Smooth muscle cell of the brain vasculature (primary cell): ENCODE measurements at places on chromosomes 16 and 17.

- no peak for DNase-seq
These were observed 2.1 kb downstream of the FOXF1 start for GRCh38 chr16:86512301-86512859.

GRCh38 chr17:59842901-59843652, 49.7 kb downstream of the TUBD1 start:
- no peak for DNase-seq

DNA sequence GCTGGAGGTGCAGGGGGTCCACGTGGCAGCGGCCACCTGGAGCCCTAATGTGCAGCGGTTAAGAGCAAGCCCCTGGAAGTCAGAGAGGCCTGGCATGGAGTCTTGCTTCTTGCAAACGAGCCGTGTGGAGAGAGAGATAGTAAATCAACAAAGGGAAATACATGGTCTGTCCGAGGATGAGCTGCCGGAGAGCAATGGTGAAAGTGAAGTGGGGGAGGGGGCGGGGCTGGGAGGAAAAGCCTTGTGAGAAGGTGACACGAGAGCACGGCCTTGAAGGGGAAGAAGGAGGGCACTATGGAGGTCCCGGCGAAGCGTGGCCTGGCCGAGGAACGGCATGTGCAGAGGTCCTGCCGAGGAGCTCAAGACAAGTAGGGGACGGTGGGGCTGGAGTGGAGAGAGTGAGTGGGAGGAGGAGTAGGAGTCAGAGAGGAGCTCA, 6.0 kb upstream of the SERPINF1 start:
- DNase-seq: no peak

DNA sequence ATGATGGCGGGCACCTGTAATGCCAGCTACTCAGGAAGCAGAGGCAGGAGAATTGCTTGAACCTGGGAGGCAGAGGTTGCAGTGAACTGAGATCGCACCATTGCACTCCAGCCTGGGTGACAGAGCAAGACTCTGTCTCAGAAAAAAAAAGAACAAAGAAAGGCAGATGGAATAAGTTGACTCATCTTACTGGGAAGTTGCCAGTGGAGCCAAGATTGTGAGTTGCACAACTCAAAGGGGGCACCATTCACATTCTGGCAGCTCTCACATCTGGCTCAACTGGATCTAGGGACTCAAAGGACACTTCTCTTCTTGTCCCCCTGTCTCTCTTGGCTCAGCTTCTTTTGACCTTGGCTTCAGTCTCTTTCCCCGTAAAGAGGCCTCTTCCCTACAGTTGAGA, 53.7 kb upstream of the ETV4 start:
- DNase-seq: no peak

- no peak for DNase-seq
These were observed 46.4 kb downstream of the SLC47A1 start for GRCh38 chr17:19579867-19580565.

DNA sequence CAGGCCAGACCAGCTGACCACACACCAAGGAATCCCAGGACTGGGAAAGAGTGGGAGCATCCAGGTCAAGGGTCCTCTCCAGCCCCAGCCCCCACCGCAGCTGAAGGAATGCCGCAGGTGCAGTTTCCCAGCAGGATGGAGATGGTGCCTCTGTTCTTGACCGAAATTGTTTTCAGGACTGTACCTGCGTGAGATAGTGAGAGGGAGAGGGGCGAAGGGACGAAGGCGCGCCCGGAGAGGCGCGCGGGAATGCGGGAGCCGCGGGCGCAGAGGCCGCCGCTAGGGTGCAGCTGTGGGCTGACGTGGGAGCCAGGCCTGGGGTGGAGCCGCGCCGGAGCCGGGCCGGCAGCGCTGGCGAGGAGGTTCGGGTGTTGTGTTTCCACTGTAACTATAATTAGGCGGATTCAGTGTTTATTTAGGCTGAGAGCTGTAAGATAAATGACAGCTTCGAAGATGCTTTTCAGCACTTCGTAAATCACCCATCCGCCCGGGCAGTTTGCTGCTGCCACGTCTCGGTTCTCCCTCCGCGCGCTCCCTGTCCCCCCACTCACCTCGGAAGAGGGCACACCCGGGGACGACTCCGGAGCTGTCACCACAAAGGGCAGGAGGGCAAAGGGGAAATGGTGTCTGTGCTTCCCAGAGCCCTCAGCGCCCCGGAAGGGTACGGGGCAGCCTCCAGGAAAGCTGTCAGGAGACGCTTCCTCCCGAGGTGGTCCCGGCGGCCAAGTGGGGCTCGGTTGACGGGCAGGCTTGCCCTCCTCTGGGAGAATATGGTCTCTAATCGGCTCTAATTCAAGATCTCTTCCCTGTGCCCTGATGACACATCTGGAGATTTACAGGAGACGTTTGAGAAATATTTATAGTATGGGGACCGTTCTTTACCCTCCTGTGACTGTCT, 38.2 kb downstream of the HOXB1 start:
- no peak for DNase-seq

DNA sequence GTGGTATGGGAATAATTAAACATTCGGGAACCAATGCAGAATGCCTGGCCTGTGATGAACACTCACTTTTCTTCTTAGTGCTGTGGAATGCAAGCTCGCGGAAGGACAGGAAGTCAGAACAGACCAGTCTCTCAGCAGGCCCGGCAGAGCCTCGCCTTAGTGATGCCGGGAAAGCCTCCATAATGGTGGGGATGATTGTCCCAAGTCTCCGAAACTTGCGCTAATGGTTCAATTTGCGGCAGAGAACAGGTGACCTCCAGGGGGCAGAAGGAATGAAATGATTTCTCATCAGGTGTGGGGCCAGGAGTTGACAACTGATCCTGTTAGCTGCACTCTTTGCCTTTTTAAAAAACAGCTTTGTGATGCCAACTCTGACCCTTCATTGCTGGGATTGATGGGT, 170.6 kb downstream of the GSG1L start:
- no peak for DNase-seq

GRCh38 chr16:75235721-75236193, 15.7 kb downstream of the BCAR1 start:
- DNase-seq: no peak

DNA sequence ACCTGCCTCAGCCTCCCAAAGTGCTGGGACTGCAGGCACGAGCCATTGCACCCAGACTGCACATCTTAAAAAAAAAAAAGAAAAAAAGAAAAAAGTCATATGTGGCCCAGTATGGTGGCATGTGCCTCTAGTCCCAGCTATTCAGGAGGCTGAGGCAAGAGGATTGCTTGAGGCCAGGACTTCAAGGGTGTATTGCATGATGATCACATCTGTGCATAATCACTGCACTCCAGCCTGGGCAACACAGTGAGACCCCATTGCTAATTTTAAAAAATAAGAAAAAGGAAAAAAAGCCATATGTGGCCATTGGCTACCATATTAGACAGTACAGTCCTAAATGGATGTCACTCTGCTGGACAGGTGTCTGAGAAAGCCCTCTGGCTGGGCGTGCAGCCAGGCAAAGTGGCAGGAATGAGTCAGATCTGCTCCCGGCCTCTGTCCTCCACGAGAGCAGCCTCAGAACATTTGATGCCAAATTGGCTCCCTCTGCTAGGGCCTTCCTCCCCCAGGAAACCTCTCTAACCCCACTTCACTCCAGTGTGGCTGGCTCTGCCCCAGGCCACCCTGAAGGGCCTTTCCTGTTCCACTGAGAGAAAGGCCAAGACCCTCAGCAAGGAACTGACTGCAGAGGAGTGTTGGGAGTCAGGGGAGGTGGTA, 14.7 kb downstream of the CA7 start:
- no peak for DNase-seq

- DNase-seq: no peak
These were observed 1.7 kb downstream of the ARHGAP27 start for GRCh38 chr17:45430738-45431530.

- no peak for DNase-seq
These were observed 178.9 kb downstream of the TMEM132E start for GRCh38 chr17:34758316-34758715.

- no peak for DNase-seq
These were observed at the start of gene RAB26 for GRCh38 chr16:2147981-2148671. Gene RAB26, plus strand, starts transcription at chr16:2148625. Its CDS starts 159 bp downstream, at chr16:2148784.

- DNase-seq: no peak
These were observed 27.7 kb upstream of the CHMP6 start for GRCh38 chr17:80963812-80964543.

- DNase-seq: no peak
These were observed 27.6 kb upstream of the RBBP6 start for GRCh38 chr16:24511792-24512191.

DNA sequence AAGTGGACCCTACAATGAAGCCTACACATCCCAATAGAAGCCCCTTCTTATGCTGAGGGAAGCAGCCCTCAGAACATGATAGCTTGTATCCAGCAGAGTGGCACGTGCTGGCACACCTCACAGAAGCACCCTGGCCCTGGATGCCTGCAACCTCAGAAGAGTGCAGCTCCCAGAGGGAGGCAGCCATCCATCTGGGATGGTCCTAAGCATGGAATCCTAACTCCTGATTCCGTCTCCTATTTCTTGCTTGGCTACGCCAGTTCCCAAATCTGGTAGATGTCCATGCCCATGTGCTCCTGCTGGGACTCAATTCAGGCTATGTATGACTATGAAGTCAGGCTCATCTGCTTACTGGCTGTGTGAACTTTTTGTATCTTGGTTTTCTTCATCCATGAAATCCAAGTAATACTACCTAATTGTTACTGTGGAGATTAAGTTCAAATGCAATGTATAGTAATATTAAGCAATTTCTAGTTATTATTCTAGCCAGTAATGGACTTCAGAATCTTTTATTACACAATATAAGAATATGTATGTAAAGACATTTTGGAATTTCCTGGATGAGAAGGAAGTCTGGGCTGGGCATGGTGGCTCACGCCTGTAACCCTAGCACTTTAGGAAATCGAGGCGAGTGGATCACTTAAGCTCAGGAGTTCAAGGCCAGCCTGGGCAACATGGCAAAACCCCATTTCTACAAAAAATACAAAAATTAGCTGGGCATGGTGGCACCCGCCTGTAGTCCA, 32.4 kb downstream of the SIAH1 start:
- DNase-seq: no peak

DNA sequence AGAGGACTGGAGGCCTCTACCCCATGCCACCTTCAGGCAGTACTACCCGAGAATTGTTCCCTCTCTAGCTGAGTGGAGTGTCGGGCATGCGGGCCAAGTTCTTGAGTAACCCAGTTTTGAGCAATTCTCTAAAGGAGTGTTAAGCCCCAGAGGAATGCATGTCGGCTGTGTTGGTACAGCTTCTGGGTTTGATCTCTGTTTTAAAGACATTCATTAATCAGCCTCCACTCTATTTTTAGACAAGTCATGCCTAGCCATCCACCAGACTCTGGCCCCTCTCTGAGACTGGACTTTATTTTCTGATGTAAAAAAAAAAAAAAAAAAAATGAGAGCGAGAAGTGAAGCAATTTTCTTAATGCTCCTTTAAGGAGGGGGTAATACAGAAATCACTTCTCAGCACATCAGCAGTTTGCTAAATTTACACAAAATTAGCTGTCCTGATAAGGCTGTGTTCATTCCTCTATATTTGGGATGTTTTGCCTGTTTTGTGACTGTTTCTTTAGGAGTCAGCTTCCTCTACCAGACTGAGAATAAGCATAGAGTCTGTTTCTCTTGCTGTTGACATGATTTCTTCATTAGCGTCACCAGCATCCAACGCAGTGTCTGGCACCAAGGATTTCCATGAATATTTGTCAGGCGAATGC, 88.7 kb downstream of the AXIN2 start:
- no peak for DNase-seq

DNA sequence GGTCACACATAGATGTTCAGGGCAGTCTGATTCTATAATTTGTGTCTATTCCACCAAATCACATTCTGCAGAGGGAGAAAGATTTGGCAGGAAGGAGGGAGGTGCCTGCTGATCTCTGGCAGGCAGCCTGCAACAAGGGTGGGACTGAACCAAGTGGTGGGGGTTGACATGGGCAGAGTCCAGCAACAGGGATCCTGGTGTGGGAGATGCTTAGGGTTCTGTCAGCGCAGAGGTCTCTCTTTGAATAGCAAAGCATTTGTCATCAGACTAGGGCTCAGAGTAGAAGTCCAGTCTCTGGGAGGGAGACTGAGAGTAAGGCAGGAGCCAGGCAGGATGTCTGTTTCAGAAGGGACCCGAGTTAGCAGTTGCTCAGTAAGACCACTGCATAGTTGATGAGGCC, 94.6 kb downstream of the UTP18 start:
- no peak for DNase-seq

- DNase-seq: no peak
These were observed 42.2 kb upstream of the TNRC6C start for GRCh38 chr17:77916264-77916663.

DNA sequence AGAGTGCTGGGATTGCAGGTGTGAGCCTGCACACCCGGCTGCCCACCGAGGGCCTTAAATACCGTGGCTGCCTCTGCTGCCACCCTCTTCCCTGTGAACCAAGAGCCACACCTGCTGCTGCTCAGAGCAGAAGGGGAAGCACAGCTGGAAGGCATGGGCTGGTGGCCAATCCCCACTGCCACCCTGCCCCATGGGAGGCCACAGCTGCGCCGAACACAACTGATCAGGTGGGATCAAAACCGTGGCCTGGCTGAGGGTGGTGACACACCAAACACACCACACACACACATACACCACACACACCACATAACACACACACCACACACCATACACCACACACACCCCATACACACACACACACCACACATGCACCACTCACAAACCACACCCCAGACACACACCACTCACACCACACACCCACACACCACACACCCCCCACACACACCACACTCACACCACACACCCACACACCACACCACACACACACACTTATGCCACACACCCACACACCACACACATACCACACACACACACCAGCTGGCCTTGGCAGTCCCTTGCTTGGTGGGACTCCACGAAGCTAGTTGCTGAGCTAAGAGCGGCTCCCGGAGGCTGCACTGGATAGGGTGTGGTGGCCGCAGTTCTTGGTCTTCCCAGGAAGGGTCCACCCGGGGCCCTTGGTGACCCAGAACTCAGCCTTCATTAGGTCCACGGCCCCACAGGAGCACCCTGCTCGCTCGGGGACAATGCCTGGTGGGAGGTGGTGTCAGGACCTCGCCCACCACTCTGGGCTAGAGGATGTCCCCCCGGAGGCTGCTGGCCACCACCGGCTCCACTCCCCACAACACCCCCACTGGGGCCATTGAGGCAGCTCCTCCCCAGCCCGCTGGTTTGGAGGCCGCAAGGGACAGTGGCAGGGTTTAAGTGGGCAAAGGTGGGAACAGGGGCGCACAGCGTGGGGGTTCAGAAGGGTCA, 14.9 kb downstream of the CEP131 start:
- no peak for DNase-seq

- no peak for DNase-seq
These were observed 111.3 kb downstream of the CHD9 start for GRCh38 chr16:53166099-53166498.

DNA sequence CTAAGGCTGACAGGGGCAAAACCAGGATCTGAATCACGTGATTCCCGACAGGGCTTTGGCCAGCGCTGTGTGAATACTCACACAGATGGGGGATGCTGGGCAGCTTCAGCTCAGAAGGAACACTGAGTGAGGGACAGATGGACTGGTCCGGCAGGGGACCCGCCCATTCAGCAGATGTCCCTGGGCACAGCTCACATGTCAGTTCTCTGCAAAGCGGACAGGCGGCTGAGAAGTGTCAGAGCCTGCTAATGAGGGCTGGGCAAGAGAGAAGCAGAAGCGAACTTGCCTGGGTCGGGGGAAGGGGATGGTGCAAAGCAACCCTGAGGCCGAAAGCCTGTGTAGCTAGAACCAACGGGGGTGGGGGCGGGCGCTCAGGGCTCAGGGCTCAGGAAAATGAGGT, 11.9 kb upstream of the GLIS2 start:
- DNase-seq: no peak

- peak; percentile 20 for DNase-seq
These were observed 41.5 kb downstream of the CD300LF start for GRCh38 chr17:74671031-74671771.

- DNase-seq: no peak
These were observed 27.5 kb downstream of the KCNJ16 start for GRCh38 chr17:70102531-70102930.
